ENCODE measurements at places on chromosomes 5 and 9. TPM values are rescaled to one million over a fixed set of nuclear protein-coding genes. Genes with fewer than 3 reads are reported as not detected.

DNA sequence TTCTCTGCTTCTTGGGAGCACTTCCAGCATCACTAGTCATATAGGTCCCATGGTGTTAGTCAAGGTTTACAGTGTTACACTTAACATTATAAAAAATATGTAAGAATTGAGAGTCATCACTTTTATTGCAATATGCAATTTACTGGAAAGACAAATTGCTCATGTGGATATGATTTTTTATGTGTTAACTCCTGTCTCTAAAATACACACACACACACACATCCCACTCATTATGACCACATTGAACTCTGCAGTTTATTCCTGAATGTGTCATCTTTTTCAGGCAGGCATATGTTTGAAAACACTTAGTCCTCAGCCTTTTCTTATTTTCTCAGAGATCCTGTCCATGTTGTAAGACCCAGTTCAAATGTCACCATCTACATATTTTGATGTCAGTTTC lies 148.5 kb upstream of the MRPS30 start:
- no peak overlapping the region for H3K27ac ChIP-seq
- no peak for DNase-seq
- H3K4me1 ChIP-seq, result no peaks in the 10 kb centered on the region

The SLC12A7 gene
- 27.1 TPM for total RNA-seq

The SLC4A9 gene
- not detected for total RNA-seq

DNA sequence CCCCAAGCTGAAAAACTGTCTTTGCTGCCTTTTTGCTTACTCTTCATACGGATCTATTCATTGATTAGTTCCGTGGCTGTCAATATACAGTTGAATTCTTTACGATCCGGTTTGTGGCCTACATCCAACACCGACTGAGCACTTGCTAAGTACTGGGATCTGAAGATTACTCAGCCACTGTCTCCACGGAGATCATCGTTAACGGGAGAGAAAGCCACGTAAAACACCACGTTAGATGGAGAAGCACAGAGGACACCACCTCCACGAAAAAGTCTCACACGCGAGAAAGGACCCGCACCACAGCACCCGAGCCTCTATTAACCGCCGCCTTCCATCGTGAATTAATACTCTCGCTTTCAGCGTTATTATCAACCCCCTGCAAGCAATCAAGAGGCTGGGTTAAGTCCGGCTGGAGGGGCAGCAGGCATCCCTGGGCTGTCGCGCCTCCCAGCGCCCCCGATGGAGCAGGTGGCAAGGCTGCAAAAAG lies 650 bp downstream of the ELP1 start:
- H3K36me3 ChIP-seq, result peaks cover 9% of the 10 kb centered on the region
- no peaks in the 10 kb centered on the region for H3K27me3 ChIP-seq
- no peak for DNase-seq
- H3K27ac ChIP-seq, result peak overlapping the region; percentile 96
- H3K4me3 ChIP-seq, result peak overlapping the region; percentile 83

The WDR38 gene
- total RNA-seq, result not detected

GRCh38 chr5:90994796-90995195 lies 388.3 kb downstream of the ARRDC3 start:
- no peak overlapping the region for H3K27ac ChIP-seq
- no peaks in the 10 kb centered on the region for H3K4me1 ChIP-seq
- H3K4me3 ChIP-seq, result no peak overlapping the region

The ABLIM3 gene
- total RNA-seq, result 6.8 TPM

The SPINK13 gene
- total RNA-seq, result not detected

The CDH12 gene
- 0.17 TPM for total RNA-seq

- DNase-seq, result no peak
- H3K4me1 ChIP-seq, result no peaks in the 10 kb centered on the region
- no peaks in the 10 kb centered on the region for H3K27me3 ChIP-seq
- H3K36me3 ChIP-seq, result no peaks in the 10 kb centered on the region
- H3K27ac ChIP-seq, result no peak overlapping the region
- no peak overlapping the region for H3K4me3 ChIP-seq
These were observed 34.4 kb downstream of the KIF2A start for GRCh38 chr5:62340392-62340791.

DNA sequence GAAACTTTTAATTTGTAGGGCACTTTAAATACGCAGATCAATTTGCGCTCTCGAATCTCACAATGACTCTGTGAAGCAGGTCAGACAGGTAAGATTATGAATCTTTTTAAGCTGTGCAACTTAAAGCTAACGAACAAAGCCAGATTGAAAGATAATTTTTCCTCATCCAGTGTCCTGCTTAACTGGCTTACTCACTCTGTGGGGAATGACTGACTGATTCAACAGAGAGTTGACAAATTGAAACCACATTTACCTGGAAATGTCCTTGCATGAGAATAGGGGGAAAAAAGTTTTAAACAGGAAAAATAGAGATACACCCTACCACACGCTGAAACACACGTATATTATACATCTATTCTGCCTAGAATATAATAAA lies 187.9 kb downstream of the MAN2A1 start:
- no peak overlapping the region for H3K4me3 ChIP-seq
- no peak for DNase-seq
- no peak overlapping the region for H3K27ac ChIP-seq
- H3K27me3 ChIP-seq, result no peaks in the 10 kb centered on the region
- H3K4me1 ChIP-seq, result no peaks in the 10 kb centered on the region
- no peaks in the 10 kb centered on the region for H3K36me3 ChIP-seq

- no peak for DNase-seq
- no peaks in the 10 kb centered on the region for H3K27me3 ChIP-seq
- no peak overlapping the region for H3K4me3 ChIP-seq
- H3K27ac ChIP-seq, result no peak overlapping the region
- H3K36me3 ChIP-seq, result no peaks in the 10 kb centered on the region
These were observed 3.9 kb upstream of the C5orf58 start for GRCh38 chr5:170228762-170229435.

GRCh38 chr9:128913048-128913900 lies 7.5 kb upstream of the PHYHD1 start:
- no peak for DNase-seq
- H3K36me3 ChIP-seq, result peaks cover 12% of the 10 kb centered on the region
- no peaks in the 10 kb centered on the region for H3K27me3 ChIP-seq
